PC-3 (cell line): ENCODE measurements at places on chromosomes 1 and 21.
A peak's percentile ranks its signal among the peaks of the same experiment; 100 is the strongest.

GRCh38 chr1:932776-933602 is 9.3 kb downstream of the SAMD11 start:
- DNase-seq, result peak; percentile 74

DNA sequence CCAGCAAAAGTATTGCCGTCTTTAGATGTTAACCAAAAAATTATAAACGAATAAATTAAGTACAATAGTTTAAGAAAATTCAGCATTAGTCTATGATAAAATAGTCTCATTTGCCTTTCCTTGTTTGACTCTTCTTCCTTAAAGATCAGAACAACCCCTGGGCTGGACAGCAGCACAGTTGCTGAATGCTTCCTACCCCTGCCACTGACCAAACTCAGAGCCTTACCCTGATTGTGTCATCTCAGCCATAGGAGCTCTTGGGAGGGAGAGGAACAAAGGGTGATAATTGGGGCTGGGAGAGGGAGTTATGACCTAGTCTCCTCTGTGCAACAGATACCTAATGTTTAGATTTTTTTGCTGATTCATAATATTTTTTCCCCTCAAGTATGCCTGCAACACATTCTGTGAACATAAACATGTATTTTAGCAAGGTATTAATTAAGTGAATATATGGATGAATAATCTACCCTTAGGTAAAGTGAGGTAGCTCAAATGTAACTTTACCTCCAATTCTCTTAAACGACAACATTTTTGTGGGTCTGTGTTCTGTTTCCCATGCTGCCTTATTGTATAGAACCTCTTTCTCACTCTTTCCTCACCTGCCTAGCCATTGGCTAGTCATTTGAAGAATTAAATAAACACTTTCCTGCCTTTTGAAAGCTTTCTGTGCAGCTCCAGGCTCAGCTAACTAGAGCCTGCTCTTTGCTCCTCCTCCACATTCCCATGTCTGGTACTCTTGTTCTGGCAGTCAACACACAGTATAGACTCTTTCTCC is 46.1 kb downstream of the FGGY start:
- no peak for DNase-seq

- no peak for DNase-seq
Observed at GRCh38 chr1:236066828-236067386, 2.0 kb upstream of the NID1 start.

GRCh38 chr1:218565377-218565776 is 220.2 kb downstream of the TGFB2 start:
- no peak for DNase-seq

DNA sequence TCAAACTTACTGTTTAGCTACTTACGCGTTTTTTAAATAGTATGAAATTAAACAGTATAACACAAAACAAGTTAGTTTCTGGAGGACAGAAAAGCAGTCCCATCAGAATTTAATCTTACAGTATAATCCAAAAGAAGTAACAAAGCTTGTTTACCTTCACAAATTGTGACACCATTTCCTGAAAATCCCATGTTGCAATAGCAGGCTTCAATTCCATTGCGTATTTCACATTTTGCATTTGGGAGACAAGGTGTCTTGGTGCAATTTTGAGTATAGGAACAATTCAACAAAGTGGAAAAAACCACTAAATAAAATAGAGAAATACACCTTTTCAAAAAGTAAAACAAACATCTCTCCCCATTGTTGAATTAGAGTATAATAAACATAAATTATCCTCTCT is 1.6 kb downstream of the ADGRL4 start:
- no peak for DNase-seq

- DNase-seq, result no peak
Observed at GRCh38 chr1:225677350-225678124, 24.6 kb upstream of the ENAH start.

DNA sequence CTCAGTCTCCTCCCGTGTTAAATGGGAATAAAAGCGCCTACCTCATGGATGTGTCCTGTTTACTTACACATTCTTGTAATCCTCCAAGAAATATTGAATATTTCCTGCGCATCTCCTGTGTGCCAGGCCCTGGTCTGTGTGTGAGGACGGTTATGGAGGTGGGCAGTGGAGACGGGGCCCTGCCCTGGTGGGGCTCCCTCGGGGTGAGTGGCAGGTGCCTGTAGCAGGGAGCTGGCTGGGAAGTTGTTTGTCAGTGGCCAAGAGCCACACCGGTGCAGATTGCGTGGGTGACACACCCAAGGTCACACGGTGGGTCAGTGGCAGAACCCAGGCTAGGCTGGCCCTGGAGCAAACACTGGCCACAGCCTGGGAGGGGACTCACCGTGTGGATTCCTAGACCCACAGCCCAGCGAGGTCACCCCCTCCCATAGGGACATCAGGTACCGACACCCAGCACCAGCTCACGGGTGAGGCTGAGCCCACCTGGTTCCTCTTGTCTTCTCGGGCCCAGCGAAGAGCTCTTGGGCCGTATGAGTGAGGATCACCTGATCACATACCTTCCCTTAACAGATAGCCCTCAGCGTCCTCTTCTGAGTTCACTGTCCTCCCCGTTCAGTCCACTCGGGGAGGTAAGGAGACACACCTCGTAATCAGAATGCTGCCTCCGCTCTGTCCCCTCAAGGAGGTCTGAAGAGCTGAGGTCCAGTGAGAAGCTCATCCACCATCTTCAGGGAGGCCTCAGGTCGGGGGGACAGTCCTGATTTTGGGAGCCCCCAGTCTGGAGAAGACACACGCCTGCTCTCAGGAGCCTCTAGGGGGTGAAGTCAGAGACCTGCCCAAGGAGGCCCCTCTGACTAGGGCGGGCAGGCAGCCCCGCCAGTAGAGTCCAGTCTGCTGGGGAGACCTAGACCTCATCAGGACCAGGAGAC is 349.6 kb downstream of the MATN1 start:
- no peak for DNase-seq

DNA sequence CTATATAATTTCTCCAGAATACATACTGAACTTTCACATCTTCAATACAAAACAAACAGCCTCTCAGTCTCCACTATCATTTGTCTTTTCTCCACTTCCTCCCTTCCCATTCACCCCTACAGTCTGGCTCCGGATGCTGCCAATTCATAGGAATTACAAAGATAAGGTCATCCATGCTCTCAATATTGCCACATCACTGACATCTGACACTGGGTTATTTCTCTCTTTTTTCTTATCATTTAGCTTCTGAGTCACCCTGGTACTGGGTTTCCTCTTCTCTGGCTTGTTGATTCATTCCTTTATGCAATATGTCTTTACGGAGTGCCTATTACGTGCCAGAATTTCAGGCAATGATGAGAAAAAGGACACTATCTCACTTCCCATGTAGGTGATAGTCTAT is 3.1 kb upstream of the SH3BP5L start:
- peak; percentile 60 for DNase-seq

GRCh38 chr1:211654838-211655787 is 20.3 kb downstream of the NEK2 start:
- peak; percentile 93 for DNase-seq

- DNase-seq, result no peak
Observed at GRCh38 chr1:2463396-2463795, 12.7 kb upstream of the PLCH2 start.

DNA sequence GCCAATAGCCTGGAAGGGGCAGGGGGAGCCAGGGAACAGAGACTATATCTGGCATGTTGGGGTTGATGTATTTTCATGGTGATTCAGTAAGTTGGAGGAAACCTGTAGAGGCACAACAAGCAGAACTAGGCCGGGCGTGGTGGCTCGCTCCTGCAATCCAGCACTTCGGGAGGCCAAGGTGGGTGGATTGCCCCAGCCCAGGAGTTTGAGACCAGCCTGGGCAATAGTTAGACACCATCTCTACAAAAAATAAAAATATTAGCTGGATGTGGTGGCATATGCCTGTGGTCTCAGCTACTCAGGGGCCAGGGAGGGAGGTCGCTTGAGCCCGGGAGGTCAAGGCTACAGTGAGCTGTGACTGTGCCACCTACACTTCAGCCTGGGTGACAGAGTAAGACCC is 10.1 kb upstream of the PTCH2 start:
- DNase-seq, result no peak

- DNase-seq, result no peak
Observed at GRCh38 chr1:221458447-221459156, 283.3 kb downstream of the DUSP10 start.

GRCh38 chr1:11473491-11474034 is 5.4 kb upstream of the DISP3 start:
- DNase-seq, result peak; percentile 39

DNA sequence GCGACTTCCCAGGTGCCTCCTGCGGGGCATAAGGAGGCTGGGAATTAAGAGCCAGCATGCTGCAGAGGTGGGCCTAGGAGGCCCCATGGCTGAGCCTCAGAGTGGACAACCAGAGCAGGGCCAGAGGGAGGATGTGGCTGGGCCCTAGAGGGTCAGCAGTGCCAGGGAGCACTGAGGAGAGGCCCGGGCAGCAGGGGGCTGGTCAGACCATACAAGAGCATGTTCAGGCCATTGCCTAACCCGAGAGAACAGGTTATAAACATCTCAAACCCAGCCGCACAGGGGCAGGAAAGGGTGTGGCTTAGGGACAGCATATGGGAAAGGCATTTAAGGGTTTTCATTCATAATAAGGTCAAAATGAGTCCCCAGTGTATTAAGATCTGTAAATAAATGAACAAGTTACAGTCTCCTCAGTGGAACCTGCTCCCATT is 51.1 kb downstream of the IER5 start:
- DNase-seq, result peak; percentile 86

DNA sequence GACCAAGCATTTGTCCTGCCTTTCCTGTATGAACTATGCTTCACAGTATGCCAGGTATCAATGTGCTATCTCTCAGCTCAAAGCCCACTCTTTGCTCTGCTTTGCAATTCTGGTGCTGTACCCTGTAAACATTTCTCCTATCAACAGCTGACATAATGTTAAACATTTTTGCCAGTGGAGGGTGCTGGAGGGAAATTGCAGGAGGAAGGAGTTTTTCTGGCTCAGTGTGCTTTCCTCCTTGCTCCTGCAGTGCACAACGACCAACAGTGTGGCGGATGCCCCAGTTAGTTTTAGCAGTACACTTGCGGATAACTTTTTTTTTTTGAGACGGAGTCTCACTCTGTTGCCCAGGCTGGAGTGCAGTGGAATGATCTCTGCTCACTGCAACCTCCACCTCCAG is 67.1 kb upstream of the PTGFRN start:
- peak; percentile 33 for DNase-seq

GRCh38 chr21:33219300-33219699 is 10.4 kb upstream of the IFNAR2 start:
- DNase-seq, result no peak

DNA sequence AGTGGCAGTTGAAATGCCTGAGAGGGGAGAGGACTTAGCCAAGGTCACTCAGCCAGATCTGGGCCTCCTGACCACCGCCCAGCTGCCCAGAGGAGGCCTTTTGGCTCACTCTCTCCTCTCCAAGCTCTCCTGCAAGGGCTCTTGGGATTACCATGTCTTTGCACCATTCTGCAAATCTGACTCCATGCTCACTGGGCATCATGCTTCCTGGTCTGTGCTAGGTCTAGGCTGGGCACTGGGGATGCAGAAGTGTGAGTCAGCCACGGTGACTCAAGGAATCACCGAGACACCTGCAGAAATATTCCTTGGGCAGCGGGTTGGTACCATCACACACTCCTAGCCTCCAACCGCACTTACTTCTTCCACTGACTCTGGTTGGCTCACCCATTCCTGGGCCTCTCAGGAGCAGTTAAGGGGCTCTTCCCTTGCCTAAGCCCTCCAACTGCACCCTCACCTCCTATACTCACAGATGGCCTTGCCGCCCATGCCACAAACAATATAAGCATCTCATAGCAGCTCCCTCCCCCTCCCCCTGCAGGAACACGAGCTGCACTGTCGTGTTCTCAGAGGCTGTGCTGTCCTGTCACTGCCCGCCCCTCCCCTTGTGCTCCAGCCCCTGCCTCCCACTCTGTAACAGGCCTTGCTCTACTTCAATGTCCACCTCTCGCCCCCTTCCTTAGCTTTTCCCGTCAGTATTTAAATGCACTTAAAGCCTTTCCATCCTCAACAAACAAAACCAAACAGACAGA is 34.8 kb downstream of the CDCP2 start:
- DNase-seq, result peak; percentile 75

- peak; percentile 10 for DNase-seq
Observed at GRCh38 chr1:12166834-12167492, at the start of gene TNFRSF1B. TSS of gene TNFRSF1B (plus strand) at chr1:12166991. CDS start at chr1:12167092, 101 bp downstream.

GRCh38 chr1:41936107-41936506 is 17.4 kb upstream of the HIVEP3 start:
- DNase-seq, result peak; percentile 92

DNA sequence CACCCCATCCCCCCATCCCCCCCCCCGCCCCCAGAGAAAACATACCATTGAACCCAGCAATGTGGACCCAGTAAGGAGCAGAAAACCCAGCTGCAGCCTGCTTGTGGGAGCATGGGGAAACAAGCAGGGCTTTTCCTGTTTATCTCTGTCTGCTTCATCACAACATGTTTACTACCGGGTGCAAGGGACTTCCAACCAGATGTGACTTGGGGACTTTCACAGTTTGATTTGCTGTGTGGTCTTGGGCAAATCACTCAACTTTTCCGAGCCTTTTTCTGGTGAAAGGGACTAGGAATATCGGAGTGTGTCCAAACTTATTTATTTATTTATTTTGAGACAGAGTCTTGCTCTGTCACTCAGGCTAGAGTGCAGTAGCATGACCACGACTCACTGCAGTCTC is 3.2 kb downstream of the TMCC2 start:
- DNase-seq, result no peak

DNA sequence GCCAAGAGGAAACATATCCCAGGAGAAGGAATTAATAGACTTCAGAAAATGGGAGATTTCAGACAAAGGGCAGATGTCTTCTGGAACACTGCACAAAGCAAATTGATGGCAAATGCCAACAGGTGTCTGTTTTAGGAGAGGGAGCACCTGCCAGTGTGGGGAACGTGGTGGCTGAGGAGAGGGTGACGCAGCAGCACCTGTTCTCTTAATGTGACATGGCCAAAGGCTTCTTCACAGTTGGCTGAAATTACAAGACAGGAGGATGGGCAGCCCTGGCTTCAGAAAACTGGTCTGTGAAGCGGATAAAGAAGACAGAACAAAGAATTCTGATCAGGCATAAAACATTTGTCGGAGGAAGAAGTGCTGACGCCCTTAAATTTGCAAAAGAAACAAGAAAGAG is 178.7 kb upstream of the RUNX1 start:
- DNase-seq, result no peak

GRCh38 chr1:195520757-195521156 is 1087.5 kb downstream of the KCNT2 start:
- DNase-seq, result no peak
